ENCODE measurements at places on chromosomes 3 and 15.

- DNase-seq: no peak
Measured at GRCh38 chr15:86932456-86932855, 852.8 kb downstream of the AGBL1 start.

GRCh38 chr3:136818769-136819391 is at the start of gene SLC35G2:
TSS of gene SLC35G2 (plus strand) at chr3:136819126. CDS start at chr3:136854461, 35,335 bp downstream.
- no peak for DNase-seq

GRCh38 chr15:70613271-70613670 is 150.1 kb downstream of the UACA start:
- DNase-seq: no peak

DNA sequence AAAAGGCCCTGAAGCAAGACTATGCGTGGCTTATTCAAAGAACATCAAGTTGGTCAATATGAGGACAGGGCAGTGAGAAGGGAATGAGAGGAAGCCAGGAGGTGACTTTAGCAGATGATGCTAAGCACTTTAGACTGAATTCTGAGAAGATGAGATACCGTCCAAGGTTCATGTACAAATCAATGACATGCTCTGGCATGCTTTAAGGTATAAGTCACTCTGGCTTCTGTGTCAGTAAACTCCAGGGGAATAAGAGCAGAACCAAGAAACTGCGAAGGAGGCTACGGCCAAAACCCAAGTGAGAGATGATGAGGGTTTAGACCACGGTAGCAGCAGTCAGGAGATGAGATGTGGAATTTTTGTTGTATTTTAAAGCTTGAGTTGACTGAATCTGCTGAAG is 8.9 kb upstream of the CCDC50 start:
- no peak for DNase-seq

DNA sequence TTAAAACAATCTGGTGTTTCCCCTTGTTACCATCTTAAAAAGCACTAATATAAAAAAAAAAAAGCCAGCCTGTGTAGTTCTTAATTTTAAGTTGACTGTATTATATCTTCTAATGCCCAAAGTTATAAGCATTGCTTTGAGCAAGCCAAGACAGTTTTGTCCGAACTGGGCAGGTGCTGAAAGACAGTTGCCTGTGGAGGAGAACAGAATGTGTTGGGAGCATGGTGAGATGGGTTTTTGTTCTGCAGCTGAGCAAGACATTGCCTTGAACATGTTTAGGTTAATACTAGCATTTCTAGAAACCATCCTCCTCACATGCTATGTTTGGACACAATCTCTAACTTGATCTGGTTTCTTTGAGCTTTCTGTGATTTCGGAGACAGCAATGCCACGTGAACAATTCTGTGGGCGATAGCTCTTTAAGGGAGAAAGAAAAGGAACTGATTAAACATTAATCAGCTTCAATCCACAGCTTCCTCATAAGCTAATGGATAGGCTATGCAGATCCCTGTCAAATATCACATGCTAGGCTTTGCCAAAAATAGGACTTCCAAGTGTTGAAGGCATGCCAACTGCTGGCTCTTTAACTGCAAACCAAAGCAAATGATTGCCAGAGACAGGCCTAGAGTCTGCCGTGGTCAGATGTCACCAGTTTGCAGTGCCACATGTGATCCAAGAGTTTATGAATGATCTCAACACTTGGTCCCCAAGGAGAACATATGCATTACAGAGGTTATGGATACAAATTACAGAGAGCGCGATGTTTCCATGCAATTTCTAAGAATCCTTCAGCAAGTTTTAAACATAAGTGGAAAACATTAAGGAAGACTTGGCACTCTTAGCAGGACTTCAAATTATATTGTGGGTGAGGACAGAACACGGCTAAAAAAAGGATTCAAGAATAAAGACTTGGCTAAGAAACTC is 428.1 kb downstream of the ROBO2 start:
- DNase-seq: no peak

DNA sequence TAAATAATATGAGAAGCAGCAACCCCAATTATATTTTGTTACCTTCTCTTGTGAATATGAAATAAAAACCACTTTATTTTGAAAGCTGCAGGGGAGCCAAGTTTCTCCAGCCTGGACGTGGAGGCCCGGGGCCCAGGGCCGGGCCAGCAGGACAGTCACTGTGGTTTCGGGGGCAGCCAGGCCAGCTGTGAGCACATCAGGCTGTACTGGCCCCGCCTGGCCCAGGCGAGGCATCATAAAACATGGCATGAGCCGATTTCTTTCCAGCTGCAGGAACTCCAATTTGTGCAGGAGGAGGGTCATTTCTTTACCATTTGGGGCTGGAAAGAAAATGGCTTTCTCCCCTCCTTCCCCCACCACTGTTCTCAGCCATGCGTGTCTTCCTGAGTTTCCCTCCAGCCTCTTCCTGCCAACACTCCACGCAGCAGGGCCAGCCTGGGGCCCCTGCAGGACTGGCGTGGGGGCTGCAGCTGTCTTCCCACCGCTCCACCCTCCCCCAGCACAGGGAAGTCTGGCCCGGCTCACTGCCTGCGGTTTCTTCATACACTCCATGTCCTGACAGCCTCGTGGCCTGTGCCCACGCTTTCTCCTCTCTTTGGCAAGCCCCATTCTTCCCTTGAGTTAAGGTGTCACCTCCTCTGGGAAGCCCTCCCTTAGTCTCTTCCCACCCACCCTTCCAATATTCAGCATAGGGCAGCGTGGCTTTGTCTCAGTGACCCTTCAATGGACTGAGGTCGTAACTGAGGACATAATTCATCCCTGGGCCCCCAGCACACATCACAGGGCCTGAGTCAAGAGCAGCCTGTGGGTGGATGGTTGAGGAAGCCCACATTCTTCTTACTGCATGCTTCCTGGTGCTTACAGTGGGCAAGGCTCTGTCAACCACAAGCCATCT is 135.8 kb downstream of the CHSY1 start:
- no peak for DNase-seq

GRCh38 chr15:95709959-95710695 is 620.4 kb upstream of the NR2F2 start:
- DNase-seq: no peak

DNA sequence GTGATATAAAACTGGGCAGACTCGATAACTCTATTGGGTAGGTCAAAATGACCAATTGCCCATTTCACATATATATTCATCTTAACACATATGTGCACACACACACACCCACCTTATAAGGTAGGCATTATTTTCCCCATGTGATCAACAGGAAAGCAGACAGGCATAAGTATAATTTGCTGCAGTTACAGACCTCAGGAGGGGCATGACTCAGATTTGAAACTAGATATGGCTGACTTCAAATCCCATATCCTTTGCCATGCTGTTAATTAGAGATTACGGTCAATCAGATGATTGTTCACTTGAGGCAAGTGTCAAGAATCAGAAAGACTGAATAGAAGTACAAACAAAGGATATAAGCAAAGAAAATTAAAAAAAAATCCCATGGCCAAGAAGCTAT is 910.6 kb downstream of the NTRK3 start:
- DNase-seq: no peak

DNA sequence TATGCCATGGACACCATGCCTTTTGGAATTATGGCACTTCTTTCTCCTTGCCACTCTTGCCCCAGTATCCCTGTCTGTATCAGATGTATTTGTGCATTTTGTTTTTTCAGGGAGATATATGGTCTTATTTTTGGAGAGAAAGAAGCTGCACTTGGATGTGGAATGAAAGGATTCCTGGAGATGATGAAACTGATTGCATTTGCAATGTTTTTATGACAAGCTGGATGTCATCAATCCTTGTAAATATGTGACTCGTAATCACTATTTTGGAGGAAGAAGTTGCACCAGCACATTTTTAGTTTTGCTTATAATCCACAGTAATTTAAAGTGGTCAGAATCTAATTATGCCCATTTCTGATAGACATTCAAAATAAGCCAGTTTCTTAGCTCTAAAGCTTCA is 165.0 kb downstream of the NR1D2 start:
- no peak for DNase-seq

GRCh38 chr3:134941820-134942219 is 146.8 kb downstream of the EPHB1 start:
- DNase-seq: no peak

GRCh38 chr15:49135342-49135857 is 20.0 kb downstream of the COPS2 start:
- no peak for DNase-seq

GRCh38 chr15:51735228-51736010 is 2.0 kb downstream of the LYSMD2 start:
- no peak for DNase-seq

DNA sequence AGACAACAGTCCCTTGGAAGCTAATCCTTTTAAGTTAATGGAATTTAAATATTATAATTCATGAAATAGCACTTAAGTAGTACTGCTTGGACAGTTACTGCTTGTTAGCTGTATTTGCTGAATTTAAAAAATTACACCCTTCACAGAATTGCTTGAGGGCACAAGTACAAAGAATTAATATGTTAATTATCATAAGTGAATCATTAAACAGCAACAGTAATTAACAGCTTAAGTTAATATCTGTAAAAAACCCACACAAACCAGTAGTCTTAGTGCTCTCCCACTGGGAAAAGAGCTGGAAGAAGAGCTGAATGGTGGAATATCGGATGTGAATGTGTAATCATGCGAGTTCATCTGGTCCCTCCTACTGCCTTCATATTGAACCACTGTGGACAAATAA is 232.0 kb downstream of the CD47 start:
- DNase-seq: no peak

DNA sequence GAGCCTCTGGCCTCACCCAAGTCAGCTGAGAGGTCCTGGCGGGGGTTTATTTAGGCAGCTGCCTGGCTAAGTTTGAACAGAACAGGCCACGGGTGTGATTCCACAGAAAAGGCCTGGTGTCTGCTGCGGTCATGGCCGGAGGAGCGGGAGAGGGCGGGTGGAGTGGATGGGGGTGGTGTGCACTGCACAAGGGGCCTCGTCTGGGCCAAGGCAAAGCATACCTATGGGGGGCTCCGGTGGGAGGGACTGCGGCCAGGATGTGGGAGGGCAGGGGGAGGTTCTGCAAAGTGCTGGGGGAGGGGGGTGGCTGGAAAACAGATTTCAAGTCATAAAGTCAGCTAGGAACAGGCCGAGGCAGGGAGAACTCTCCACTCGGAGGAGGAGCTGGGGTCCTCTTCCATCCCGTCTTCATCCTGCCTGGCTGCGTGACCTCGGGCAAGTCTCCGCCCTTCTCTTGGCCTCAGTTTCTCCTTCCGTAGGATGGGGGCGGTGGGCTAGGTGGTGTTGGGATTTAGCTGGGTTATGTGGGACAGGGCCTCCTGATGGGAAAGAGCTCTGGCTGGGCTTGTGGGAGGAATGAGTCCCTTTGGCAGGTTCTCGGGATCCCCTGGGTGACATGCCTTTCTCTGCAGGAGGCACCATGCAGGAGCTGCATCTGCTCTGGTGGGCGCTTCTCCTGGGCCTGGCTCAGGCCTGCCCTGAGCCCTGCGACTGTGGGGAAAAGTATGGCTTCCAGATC is 878 bp downstream of the ISLR start:
- DNase-seq: no peak

DNA sequence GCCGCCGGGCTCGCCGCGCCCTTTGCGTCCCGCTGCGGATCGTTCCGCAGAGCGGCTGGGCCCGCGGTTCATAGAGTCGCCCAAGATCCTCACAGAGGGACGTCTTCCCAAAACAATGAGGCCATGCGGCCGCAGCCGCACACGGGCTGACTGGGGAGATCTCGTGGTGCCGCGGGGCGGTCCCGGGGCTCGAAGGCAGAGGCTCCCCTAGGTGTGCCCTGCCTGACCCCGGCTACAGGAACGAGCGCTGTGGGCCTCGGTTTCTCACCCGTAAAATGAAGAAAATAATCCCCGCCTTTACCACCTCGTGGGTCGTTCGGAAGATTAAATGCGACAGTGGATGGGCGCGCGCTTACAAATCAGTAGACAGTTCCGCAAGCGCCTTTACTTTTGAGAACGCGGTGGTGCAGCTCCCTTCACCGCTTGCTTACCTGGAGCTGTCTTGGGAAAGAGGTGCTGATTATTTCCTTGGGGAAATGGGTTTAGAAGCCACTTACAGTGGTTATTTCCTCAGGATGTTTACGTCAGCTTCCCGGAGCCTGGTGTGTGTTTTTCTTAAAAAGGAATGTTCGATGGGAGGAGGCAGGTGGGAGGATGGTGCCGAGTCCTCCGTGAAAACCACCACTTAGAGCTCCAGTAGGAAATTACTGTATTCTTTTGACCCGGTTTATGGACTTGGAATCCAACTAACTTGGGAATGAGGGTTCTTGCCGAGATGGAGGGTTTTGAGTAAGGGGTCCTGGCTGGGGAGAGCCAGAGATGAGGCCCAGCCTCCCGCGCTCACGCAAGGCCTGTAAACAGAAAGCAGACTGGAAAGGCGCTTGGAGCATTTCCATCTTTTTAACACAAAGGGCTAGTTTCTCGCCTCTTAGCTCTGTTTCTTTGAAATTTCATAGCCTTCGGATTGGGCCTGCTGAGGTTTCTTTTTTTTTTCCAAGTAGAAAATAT is 1.9 kb upstream of the MEX3B start:
- no peak for DNase-seq

- no peak for DNase-seq
Measured at GRCh38 chr3:131329774-131330173, 51.8 kb upstream of the NUDT16 start.

DNA sequence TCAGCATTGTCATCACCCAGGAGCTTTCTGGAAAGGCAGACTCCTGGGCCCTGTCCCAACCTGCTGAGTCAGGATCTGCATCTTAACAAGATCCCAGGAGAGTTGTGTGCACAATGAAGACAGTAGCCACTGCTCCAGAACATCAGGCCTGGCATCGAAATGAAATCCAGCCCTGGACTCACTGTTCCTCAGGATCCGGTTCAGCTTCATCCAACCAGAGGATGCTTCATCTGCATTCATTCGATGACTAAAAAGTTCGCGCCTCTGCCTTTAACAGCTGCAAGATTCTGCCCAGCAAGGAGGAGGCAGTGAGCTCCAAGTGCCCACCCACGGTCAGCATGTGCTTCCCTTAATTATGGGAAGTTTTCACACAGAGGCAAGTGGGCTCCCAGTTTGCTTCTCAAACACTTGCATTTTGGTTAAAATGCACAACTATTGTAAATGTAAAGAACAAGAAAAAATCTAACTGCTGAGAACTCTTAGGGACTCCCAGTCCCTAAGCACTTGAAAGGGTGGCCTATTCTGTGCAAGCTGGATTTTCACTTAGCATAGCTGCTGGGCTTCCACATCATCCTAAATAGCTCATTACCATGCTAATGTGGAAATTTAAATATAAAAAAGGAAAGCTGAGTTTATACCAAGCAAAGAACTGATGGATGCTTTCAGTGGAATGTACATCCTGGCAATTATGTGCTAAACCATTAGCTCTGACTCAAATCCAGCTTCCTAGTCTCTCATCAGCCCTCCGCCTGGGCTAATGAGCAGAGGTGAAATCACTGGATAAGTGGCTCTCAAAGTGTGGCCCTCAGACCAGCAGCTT is 25.5 kb upstream of the ESYT3 start:
- no peak for DNase-seq

GRCh38 chr15:58148633-58149445 is 10.7 kb downstream of the AQP9 start:
- DNase-seq: no peak

- DNase-seq: no peak
Measured at GRCh38 chr15:56042982-56043980, 49.9 kb upstream of the NEDD4 start.
